ENCODE measurements at places on chromosomes 7 and 10.
A peak's percentile ranks its signal among the peaks of the same experiment; 100 is the strongest.

DNA sequence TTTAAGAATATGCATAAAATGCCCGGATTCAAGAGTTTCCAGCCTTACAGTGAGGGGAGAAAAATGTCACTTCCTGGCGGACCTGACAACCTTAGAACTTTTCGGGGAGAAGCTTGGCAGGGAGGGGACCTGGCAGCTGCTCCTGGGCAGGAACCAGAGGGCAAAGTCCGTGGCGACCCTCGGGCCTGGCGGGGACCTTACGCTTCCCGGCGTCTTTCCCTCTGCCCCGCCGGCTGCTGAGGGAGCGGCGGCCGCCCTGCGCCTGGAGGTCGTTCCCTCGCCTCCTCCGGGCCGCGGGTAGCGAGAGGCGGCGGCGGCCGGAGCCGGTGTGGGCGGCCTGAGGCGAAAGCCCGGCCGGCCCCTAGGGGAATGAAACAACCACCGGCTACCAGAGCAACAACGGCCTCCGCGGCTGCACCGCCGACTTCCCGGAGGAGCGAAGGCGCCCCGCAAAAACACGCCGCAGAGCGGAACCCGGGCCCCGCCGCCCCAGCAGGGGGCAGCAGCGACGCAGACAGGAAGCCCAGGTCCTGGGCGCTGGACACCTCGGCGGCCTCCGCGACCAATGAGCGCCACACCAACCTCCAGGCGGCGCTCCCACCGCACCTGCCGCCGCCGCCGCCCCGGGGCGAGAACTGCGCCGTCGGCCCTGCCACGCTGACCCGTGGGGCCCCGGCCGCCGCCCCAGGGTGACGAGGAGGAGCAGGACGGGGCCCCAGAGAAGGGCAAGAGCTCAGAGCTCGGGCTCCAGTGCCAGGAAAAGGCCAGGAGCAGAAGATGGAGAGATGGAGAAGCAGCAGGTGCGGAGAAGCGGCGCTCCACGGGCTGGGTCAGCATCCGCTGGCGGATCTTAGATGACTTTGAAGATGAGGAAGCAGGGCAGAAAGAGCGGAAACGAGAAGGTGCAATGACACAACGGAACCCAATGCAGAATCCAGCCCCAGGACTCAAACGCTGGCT, 10.5 kb upstream of the ACSM6 start:
- peak; percentile 74 for DNase-seq

DNA sequence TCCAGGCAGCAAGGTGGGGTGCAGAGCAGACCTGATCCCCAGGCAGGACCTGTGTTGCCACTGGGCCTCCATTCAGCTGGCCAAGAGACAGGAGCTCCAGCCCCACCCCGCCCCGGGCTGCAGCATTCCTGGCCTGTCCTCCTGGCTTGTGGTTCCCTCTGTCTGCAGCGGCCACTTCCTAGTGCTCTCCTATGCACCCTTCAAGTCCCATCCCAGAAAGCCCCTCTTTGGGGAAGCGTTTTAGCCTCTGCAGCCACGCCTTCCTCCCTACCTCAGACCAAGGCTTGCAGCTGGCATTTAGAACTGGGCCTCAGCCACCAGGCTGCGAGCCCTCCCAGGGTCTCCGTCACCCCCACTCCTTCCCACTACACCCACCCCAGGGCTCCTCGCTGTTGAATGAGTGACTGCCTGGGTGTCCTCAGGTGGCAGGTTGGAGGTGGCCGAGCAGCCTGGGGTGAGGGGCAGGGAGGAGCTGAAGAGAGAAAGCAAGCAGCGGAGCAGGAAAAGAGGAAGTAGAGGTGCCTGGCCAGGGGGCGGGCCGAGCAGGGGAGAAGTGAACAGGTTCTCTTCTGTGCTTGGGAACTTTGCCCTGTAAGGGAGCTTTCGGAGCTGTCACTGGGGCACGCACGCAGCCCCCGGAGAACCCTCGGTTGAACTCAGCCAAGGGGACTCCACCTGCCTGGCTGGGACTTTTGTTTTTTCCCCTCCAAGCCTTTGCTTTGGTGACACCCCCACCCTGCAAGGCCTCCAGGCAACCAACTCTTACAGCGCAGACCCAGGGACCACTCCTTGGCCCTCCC, 109.1 kb upstream of the TNRC18 start:
- DNase-seq, result peak; percentile 56

DNA sequence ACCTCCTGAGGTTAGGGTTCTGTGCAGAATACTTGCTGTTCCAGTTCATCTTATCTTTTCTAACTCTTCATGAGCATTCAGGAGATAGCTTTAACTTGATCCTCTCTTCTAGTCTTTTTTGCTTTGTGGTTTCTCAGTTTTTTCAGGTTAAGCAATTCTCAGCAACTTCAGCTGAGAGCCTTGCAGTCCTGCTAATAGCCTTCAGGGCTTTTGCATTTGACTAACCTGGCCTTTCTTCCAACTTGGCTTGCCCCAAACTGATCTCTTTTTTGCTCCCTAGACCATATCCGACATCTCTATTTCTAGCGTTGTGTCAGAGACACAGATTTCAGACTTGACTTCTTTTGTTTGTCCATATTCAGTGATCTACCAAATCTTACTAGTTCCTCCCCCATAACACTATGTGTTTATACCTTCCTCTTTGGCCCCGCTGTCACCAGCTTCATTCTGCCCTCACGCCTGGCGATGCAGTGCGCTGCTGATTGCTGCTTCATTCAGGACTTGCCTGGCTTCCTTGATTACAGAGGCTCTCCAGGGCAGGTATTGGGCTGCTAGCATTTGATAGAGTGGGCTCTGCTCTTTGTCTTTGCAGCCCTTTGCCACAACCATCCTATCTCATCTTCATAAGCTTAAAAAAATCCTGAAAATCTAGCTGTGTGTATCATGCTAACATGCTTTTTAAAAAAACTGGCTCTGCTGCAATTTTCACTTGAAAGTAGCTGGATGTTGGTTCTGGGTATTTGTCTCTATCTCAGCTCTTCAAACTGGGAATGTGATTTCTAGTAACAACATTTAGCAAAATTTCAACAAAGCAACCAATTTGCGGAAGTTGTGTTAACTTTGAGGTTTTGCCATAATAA, 9.6 kb downstream of the CUL1 start:
- DNase-seq, result no peak

- no peak for DNase-seq
Measured at GRCh38 chr10:90983914-90984549, 63.1 kb upstream of the ANKRD1 start.

DNA sequence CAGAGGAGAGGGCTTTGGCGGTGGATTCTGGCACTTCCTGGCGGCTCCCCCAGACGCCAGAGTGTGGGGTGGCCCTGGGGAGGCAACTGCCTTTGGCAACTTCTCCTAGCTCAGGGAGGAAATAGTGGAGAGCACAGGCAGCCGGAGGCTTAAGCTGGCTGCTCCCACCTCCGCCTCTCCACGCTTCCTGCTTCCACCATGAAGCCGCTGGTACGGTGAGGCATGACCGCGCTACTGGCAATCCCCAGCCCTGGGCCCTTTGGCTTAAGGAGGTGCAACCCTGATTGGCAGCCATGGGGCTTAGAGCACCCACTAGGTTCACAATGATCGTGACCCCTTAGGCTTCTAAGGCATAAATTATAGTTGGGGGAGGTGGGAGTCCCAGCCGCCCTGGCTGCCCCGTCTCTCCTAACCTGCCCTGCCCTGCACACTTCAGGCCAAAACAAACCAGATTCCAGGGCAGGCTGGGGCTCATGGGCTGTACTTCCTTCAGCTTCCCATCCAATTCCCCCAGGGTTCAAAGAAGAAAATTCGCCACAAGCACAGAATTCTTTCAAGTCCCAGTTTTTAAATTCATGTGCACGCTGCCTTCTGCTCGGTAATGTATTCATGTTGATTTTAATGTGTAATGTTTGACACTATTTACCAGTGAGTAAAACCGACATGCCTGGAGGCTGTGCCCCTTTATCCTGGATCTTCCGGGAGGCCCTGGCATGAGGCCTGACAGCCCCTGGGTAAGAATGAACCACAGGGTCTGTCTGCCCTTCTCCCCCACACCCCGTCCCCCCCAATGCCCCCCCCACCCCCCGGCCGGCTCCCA, 90.7 kb upstream of the LRRC4 start:
- DNase-seq, result no peak

GRCh38 chr7:45657136-45657889, 83.1 kb downstream of the ADCY1 start:
- no peak for DNase-seq

Measured in stimulated activated CD4-positive, alpha-beta T cell treated with anti-CD3 and anti-CD28 coated beads, Interleukin-12 subunit alpha, Interleukin-12 subunit beta, amount 100 ng/mL, for 4 hours (primary cell).